ENCODE measurements at places on chromosomes 12 and 14. TPM values are rescaled to one million over a fixed set of nuclear protein-coding genes. Genes with fewer than 3 reads are reported as not detected.

TAS2R30 gene
- 8.7 TPM for total RNA-seq

TESPA1 gene
- 45.9 TPM for total RNA-seq

KRT6A gene
- not detected for total RNA-seq

TPH2 gene
- not detected for total RNA-seq

MYH6 gene
- 0.28 TPM for total RNA-seq

All from natural killer cell treated with Interleukin-12 subunit alpha and Interleukin-12 subunit beta and Interleukin-15 and Interleukin-18, amount 100 ng/mL, for 72 hours (primary cell).